Activated CD4-positive, alpha-beta memory T cell treated with anti-CD3 and anti-CD28 coated beads, Interleukin-2, amount 10 ng/mL, durations not matched to agents 7 days and 5 days (primary cell): ENCODE measurements at places on chromosomes 6 and 20.

GRCh38 chr20:12053353-12053752 lies 135.7 kb downstream of the BTBD3 start:
- no peak for DNase-seq

DNA sequence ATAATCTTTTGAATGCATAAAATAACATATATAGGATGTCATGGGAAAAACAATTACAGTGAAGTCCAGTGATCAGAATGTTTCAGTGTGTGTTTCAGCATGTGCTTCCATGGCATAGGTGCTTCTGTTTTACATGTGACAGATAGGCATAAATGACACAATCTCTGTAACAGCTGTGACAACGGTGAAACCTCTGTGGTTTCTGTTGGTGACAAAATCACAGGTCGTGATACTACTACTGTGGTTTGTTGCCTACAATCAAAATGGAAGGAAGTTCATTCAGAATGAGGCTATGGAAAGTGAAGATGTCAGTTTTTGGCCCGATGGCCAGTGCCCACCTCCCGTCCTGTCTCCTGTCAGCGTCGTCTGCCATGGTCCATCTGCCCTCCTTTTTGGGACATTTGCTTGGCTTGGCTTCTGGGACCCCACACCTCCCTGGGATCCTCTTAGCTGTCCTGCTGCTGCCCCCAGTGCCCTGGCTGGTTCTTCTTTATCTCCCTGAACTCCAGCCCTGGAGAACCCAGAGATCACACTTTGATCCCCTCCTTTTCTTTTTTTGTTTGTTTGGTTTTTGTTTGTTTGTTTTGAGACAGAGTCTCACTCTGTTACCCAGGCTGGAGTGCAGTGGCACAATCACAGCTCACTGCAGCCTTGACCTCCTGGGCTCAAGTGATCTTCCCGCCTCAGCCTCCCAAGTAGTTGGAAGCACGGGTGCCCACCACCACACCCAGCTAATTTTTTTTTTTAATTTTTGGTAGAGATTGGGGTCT lies 79.3 kb upstream of the NAA20 start:
- DNase-seq: peak; percentile 45

DNA sequence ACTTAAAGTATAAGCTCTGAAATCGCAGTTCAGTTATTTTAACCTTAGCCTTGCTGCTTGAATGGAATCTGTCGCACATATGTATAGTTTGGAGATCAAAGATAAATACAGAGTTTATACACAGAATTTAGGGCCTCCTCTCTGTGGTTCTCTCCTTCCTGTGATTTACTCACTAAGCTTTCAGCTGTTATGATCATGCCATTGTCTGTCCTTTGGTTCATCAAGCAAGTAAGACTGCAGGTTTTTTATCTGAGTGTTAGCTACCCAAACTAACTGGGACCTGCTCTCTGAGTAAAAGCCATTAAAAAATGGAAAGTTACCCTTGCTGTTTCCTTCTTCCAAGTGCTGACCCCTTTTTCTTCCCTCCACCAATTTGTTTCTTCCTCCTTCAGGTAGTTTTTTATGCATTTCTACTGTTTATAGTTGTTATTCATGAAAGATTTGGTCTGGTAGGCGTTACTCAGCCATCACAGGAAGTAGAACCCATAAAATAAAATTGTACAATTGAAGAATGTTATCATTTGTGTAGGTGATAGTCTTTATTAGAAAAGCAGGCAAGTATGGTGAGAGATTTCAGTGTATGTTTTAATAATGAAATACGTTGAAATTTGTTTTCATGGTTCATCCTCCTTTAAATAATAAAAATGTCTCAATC lies 33.7 kb upstream of the SUMO4 start:
- DNase-seq: no peak

- no peak for DNase-seq
Measured at GRCh38 chr6:43899830-43900229, 129.8 kb downstream of the VEGFA start.

GRCh38 chr6:28442586-28442985 lies 705 bp downstream of the ZSCAN23 start:
- no peak for DNase-seq

DNA sequence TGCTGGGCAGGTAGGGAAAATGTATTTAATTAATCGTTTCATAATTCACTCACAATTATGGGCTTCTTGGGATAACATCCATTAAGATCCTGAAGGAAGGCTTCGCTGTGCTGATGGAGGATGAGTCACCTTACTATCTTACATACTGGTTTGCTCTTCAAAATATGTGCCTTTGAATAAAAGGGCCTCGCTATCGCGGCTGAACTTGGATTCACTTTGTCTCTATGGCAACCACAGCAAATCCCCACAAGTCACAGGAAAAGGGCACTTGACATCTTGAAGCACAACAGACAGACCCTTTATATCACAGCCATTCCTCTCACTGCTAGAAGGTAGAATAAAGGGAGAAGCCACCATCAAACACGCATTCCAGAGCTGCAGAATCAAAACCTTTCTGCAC lies 141.3 kb upstream of the MYLIP start:
- no peak for DNase-seq

DNA sequence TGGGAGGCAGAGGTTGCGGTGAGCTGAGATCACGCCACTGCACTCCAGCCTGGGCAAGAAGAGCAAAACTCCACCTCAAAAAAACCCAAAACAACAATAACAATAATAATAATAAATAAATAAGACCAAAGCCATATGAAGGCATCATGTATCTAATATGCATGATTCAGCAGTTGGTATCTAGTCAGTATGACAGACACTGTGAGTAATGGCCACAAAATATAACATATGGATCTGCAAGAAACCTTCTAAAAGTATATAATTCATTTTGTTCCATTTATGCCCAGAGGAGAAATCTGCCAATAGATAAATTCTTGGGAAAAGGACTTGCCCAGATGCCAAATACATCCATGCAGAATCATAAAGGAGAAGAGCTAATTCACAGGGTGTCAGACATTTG lies 252.3 kb downstream of the BTBD9 start:
- no peak for DNase-seq

GRCh38 chr6:25172819-25173218 lies 106.4 kb upstream of the CARMIL1 start:
- DNase-seq: no peak

- peak; percentile 24 for DNase-seq
Measured at GRCh38 chr6:158284007-158284875, 28.0 kb upstream of the TULP4 start.

DNA sequence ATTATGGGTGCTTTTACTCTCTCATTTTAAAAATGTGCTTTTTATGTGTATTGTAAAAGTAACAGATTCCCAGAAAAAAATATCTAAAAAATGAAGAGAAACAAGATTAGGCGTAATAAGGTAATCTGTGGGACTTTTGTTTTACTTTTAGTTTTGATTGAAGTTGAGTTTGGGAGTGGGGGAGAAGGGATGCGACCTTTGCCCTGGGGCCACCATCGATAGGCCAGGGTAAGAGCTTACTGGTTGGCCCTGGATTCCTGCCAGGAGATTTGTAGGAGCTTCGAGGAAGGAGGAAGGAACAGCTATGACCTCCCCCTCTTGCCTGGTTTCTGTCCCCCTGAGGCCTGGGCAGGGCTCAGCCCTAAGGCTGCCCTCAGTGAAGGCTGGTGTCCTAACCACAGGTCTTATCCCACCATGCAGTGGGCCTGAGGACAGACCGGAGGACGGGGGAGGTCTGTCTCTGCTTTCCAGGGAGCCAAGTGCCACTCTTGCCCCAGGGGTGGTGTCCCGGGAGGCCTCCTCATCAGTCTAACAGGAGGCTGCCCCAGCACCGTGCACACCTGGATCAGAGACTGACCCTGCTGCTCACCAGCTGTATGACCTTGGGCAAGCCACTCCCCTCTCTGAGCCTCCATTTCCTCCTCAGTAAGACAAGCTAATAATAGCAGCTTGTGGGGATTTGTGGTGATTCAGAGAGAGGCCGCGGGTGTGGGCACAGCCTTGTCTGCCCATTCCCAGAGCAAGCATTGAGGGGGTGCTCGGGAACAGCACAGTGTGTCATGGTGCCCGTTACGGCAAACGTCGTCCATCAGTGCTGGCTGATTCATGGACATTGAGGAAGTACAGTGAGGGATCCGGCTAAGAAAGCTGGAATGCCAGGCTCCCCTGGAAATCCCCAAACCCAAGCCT lies 21.2 kb downstream of the TGM2 start:
- no peak for DNase-seq

- DNase-seq: no peak
Measured at GRCh38 chr6:56188429-56188828, 59.0 kb downstream of the COL21A1 start.

GRCh38 chr6:139013185-139013800 lies 15.3 kb upstream of the ABRACL start:
- no peak for DNase-seq

- no peak for DNase-seq
Measured at GRCh38 chr6:113997116-113997515, 26.2 kb upstream of the HDAC2 start.

GRCh38 chr6:96391776-96392360 lies 129.7 kb upstream of the UFL1 start:
- DNase-seq: no peak

DNA sequence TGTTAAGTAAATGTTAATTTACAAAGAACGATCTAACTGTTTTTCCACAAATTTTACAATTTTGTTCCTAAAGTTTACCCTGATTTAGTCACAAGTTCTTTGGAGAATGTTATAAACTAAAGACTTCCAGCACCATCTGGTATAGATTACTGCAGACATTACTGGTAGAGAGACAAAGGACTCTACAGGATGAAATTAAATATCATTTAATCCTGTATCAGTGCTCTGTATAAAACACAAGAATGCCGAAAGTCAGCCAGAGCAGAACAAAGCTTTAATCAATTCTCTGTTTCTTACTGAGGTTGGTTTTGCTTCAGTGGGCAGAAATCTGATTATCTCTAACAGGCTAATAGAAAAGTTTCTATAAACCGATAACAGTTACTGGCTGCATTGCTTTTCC lies 763.6 kb downstream of the TENT5A start:
- DNase-seq: no peak

- DNase-seq: no peak
Measured at GRCh38 chr6:10550764-10551163, 29.6 kb downstream of the GCNT2 start.

GRCh38 chr6:51934098-51934497 lies 153.3 kb downstream of the PKHD1 start:
- no peak for DNase-seq

DNA sequence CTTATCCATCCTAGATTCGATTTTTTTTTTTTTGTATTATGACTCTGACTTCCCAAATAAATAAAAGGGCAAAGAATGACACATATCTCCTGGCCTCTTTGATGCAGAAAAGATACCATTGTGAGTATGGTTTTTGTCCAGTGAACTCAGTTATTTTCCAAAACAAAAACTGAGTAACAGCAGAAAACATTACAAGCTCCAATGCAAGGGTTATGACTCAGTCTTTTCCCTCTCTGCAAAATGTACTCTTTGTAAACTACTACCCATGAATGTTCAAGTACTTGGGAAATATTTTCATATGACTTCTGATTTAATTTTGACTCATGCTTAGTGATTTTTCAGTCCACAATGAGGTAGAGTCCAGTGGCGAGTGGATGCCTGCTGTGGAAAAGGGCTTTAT lies 355.3 kb downstream of the RNF144B start:
- no peak for DNase-seq

DNA sequence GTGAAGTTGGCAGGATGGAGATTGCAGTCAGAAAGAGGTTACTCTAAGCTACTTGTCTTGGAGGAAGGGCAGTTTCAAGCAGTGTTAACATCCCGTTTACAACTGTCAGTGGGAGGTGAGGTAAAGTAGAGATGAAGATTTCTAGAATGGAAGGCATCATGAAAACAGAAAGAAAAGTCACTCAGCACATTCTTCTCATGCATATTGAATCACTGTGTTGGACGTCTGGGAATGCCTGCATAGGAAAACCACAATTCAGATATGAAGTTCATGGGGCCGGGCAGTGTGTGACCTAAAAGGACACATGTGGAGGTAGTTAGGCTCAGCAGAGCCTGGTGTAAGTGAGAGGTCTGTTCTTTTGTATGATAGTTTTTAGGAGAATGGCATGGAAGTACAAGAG lies 73.5 kb upstream of the LAMP5 start:
- no peak for DNase-seq

GRCh38 chr20:59866338-59866737 lies 67.1 kb downstream of the SYCP2 start:
- no peak for DNase-seq

- DNase-seq: no peak
Measured at GRCh38 chr6:105179244-105180065, at the start of gene POPDC3. Gene POPDC3, minus strand, starts transcription at chr6:105180014. Its CDS starts 18,105 bp downstream, at chr6:105161909.
